ENCODE measurements at places on chromosomes 6 and 20.

- no peak for DNase-seq
These were observed 55.7 kb downstream of the PLCB1 start for GRCh38 chr20:8187740-8188139.

GRCh38 chr6:46010771-46011170, 4.9 kb downstream of the CLIC5 start:
- no peak for DNase-seq

DNA sequence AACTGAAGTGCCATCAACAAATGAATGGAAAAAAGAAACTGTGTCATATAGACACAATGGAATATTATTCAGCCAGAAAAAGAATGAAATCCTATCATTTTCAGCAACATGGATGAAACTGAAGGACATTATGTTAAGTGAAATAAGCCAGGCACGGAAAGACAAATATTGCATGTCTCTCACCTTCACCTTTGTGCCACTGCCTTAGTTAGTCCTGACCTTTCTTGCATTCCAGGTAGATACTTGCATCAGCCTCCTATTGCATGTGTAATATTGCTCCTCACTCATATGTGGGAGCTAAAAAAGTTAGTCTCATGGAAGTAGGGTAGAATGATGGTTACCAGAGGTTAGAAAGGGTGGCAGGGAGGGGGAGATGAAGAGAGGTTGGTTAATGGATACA, 14.9 kb downstream of the NOTCH4 start:
- DNase-seq = no peak

DNA sequence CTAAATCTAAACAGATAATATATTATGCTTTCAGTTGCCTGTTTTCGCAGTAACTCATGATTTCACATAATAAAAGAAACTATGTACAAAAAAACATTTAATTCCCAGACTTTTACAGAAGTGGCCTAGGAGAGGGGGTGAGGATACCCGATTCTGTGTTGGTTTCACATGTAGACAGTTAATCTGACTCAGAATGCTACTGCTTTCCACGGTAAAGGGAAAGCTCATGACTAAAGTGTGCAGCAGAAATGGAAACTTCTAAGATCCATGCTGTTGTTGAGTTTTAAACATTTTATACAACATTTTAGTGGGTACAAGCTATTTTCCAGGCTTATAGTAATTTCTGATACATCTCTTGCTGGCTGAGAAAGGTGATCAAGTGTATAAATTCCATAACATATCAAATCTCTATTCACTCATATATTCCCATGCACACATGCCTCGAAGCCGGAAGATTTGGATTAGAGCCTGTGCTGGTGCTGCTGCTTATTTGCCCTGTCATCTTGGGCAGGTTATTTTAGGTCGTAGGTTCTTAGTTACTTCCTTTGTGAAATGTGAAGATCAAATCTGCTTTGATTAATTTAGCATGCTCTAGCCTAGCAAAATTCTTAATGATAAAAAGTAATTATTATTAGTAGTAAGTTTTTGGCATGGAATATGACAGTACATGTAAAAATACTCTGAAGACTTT, 896.7 kb upstream of the MAP3K7 start:
- DNase-seq = no peak

DNA sequence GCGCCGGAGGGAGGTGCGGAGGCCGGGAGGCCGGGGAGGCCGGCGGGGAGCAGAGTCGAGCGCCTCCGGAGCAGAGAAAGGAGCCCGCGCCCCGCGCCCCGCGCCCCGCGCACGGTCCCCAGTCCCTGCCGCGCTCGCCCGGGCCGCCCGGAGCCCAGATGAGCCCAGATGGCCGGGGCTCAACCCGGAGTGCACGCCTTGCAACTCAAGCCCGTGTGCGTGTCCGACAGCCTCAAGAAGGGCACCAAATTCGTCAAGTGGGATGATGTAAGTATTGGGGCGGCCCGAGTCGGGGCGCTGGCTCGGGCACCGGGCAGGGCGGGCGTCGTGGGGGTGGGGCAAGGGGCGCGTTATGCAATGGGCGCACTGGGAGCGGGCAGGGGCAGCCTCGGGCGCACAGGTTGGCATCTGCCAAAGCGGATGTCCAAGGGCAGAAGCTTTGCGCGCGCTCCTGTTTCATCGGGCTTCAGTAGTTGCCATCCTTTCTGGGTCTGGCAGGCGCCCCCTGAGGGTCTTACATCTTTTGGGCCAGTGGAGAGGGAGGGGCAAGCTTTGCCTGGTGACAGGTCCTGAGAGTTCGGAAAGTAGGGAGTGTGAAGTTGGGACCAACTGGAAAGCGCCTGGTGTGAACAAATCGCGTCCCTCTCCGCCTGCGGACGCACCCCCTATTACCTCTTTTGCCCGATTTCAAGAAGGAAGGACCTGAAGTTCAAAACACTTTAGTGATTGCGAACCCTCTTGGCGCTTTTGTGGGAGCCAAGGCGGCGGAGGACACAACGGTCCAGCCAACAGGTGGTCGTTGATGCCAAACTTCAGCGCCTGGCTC, 631 bp downstream of the PLCB1 start:
- DNase-seq = no peak

GRCh38 chr6:104566411-104566810, 293.3 kb downstream of the HACE1 start:
- peak; percentile 11 for DNase-seq

DNA sequence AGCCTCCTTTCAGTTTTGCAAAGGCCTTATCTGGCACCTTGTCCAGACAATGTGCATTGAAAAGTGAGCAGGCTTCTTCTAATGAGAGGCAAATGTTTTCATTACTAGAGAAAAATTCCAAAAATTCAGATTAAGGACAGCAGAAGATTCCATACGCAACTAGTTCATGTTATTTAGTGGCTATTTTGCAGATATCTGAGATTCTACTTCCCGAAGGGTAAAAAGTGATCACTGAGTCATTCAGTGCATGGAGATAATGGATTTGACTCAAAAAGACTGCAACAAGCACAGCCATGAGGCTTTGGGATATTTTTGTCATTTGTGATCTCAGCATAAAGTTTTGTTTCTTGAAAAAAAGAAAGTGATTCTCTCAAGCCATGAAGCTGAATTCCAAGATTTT, 29.9 kb downstream of the METTL24 start:
- DNase-seq = no peak

DNA sequence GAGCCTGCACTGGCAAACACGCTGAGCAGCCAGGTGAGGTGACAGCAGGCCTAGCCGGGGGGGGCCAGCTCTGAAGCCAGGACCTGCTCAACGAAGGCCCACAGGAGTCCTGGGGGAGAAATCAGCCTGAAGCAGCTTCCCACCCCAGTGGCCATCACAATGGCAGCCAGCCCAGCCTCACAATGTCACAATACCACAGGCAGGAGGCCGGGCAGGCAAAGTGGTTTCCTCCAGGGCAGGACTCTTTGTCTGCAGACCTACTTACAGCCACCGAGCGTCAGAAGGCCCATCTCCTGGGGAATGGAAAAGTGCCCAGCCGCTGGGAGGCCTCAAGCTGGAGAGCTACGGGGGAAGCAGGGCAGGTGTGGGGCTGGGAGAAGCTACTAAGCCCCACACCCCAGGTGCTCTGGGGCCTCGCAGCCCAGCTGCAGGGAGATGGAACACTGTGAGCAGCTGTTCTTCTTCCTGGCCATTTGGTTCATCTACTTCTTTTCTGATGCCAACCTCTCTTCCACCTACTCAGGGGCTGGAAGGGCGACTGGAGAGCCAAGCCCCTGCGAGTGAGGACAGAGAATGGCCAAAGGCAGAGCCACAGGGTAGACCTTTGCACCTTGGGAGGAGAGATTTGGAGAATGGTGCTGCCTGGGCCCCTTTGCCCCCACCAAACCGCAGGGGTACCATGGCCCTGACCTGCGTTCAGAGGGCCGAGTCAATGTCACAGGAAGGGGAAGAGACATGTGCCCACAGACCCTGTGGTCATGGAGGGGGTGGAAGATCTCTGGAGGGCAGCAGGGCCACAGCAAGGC, 22.3 kb upstream of the AVP start:
- DNase-seq = no peak

All from T1000 (cell line).